ENCODE measurements at places on chromosomes 5 and 9. TPM values are rescaled to one million over a fixed set of nuclear protein-coding genes. Genes with fewer than 3 reads are reported as not detected.

Gene PCDHB11
- total RNA-seq = 5.4 TPM

Gene NRG2
- 4.7 TPM for total RNA-seq

Gene PRELID2
- total RNA-seq = 9.7 TPM

Gene PSD2
- 0.08 TPM for total RNA-seq

DNA sequence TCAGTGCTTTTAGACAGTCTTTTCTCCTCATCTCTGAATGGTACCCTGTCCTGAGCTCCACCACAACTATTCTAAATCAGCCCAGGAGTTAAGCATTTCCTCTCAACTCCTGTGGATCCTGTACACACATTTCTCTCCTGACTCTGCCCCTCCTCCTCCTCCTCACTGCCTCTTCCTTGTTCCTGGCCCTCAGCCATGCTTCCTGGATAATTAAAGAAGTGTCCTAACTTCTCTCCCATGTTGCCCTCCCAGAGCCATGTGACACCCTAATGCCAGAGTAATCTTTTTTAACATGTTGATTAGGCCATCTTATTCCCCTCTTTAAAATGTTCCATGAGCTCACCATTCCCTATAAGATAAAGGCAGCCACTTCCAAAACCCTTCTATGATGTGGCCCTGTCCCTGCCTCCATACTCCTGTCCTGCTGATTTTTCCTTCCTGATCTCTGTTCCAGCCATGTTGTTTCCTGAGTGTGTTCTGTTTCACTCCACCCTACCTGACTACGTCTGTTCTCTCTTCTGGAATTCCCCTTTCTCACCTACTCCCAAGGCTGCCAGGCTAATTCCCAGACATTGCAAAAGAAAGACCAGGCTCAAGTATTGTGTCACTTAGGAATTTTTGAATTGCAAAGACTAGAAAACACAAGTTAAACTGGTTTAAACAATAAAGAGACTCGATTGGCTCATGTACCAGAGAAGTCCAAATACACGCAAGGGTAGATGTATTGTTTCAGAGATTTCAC, 295.2 kb downstream of the MAST4 start:
- DNase-seq = no peak

- DNase-seq = no peak
Observed at GRCh38 chr5:6274846-6275543, 103.4 kb downstream of the MED10 start.

DNA sequence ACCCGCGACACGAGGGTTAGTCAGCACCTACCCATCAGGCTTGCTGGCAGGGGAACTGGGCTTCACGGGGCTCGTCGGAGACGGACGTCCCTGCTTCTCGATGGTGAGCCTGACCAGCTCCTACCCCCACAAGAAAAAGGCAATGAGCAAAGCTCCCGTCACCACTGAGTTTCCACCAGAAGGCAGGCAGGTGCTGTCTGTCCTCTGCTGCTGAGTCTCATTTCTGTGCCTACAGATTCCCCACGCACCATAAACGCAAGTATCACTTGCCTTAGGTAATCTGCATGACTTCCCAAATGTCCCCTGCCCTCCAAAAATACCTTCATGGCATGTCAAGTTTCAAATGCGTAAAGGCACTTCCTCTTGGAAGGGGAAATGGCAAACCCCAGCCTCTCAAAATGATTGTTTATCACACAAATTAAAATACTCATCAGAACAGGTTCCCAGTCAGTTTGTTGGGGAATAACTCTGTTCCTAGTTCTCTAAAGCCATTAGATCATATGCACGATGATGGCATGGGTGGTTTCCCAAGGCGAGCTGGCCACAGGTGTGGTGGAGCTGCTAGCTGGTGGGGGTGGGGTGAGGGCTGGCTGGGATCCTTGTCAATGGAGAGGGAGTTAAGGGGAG, 85.0 kb downstream of the PRRT1B start:
- DNase-seq = no peak

- no peak for DNase-seq
Observed at GRCh38 chr5:1973391-1974013, 90.8 kb upstream of the IRX4 start.

DNA sequence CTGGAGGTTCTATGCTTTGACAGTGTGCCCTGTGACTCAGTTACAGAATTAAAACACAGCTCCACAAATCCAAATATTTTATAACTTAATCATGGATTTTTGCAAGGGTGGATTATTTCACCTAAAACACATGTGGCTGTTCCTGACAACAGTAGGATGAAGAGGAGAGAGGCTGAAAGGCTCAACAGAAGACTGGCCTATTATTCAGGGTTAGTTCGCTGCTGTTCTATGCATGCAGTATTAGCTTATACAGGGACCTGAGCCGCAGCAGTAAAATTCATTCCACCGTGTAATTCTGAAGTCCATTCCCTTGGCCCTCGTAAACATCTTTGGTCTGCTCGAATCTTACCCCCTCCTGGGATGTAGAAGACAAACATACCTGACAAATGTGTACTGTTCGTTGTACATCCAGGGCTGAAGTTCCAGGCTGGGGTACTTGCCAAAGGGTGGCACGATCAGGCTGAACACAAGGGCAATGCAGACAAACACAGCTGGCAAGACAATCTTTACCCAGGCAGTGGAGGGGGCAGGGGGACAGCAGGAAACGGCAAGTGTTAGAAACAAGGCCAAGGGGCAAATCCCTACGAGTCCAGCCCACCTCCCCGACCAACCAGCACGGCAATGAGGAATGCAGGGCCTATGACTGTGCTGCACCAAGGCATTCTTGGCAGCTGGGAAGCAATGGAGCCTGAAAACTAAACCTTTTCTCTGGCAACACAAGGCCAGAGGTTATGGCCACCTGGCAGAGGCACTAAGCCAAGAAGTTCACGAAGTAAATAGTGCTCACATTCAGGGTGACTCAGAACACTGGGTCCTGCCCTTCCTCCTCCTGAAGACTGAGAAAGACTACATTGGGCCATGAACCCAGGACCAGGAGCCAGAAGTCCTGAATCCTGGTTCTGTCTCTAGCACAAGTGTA, 46.8 kb downstream of the NIPSNAP3B start:
- peak; percentile 86 for DNase-seq

- no peak for DNase-seq
Observed at GRCh38 chr9:78438211-78438610, 141.3 kb downstream of the PSAT1 start.

DNA sequence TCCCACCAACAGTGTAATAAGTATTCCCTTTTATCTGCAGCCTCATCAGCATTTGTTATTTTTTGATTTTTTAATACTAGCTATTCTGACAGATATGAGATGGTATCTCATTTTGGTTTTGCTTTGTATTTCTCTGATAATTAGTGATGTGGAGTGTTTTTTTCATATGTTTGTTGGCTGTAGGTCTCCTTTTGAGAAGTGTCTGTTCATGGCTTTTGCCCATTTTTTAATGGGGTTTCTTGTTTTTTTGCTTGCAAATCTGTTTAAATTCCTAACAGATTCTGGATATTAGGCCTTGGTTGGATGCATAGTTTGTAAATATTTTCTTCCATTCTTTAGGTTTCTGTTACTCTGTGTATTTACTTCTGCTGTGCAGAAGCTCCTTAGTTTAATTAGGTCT, 445.4 kb upstream of the DAB2 start:
- DNase-seq = no peak

GRCh38 chr5:158727136-158727535, 372.6 kb downstream of the EBF1 start:
- DNase-seq = no peak

- no peak for DNase-seq
Observed at GRCh38 chr5:102628441-102629175, 126.5 kb upstream of the PAM start.

GRCh38 chr5:67651180-67651579, 454.6 kb upstream of the CD180 start:
- DNase-seq = no peak

DNA sequence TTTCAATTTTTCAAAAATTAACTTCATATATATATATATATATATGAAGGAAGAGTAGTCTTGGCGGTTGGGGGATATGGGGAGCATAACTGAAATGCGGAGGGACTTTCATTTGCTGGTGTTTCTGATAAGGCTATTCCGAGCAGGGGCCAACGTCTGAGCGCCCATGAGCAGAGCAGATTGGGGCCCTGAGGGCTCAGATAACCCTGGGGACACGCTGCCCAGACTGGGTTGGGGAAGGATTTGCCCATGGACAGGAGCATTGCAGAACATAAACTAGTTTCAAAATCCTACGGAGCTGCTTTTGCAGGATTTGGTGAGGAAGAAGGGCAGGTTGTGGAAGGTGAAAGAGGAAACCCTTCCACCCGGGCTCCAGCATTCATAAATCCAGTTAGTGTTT, 240.2 kb downstream of the IRX1 start:
- no peak for DNase-seq

DNA sequence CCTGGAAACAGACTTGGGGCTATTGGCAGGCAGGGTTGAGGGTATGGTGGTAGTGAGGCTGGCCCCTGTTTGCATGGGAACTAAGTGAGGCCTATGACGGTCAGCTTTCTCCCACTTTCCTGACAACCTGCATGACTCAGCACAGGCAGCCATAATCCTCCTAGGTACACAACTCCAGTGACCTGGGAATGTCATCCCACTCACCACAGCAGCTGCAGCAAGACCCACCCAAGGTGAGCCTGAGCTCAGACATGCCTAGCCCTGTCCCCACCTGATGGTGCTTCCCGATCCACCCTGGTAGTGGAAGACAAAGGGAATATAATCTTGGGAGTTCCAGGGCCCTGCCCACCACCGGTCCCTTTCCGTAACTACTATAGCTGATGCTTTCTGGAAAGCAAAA, 178.7 kb downstream of the NDUFS4 start:
- DNase-seq = no peak

DNA sequence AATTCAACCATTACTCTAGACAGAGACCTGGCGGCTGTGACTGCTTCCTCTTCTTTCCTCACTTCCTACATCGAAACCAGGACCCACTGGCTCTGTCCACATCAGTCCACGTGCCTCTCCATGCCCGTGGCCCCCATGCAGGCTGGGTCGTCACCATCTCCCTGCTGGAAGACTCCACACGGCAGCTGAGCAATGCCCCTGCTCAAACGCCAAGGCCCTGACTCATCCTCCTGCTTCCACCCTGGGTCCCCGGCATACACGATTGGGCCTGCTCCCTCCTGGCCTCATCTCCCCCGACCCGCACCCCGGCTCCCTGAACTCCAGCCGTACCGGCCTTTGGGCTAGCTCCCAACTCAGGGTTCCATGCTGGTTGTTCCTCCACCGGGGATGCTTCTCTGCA, 67.2 kb upstream of the IER5L start:
- peak; percentile 34 for DNase-seq

DNA sequence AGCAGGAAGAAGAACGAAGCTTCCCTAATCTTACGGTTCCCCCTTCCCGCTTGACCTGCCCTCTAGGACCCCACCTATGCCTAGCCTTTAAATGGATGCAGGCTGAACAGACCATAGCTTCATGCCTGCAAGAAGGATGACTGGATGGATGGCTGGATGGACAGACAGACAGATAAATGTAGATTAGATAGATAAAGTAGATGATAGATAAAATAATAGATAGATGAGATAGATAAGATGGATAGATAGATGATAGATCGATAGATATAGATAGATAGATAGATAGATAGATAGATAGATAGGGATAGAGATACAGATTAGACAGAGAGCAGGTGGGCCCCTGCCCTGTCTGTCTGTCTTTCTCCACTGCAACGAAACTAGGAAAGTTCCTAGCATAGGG, 72.0 kb downstream of the GPR21 start:
- no peak for DNase-seq

DNA sequence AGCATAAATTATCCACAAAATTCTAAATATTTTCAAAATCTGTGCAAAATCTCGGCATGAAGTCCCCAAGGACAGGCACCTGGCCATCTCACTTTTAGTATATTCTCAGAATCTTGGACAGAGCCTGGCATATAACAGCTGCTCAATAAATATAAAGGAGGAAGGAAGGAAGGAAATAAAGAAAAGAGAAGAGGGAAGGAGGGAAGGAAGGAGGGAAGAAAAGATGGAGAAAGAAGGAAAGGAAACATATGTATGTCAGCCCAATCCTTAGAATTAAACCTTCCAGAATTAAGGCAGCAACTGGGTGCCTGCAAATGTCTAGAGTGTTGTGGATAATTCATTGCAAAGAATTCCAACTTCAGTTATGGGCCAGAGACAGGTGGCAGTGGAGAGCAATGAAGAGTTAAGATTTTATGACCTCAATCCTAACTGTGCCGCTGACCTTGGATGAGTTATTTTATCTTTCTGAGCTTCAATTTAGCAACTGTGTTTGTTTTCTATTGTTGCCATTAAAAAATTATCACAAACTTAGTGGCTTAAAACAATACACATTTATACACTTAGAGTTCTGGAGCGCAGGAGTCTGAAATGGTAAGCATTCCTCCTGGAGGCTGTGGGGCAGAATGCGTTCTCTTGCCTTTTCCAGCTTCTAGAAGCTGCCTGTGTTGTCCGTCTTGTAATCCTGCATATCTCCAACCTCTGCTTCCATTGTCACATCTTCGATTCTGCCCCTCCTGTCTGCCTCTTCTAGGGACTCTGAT, 200.9 kb upstream of the MSX2 start:
- no peak for DNase-seq

DNA sequence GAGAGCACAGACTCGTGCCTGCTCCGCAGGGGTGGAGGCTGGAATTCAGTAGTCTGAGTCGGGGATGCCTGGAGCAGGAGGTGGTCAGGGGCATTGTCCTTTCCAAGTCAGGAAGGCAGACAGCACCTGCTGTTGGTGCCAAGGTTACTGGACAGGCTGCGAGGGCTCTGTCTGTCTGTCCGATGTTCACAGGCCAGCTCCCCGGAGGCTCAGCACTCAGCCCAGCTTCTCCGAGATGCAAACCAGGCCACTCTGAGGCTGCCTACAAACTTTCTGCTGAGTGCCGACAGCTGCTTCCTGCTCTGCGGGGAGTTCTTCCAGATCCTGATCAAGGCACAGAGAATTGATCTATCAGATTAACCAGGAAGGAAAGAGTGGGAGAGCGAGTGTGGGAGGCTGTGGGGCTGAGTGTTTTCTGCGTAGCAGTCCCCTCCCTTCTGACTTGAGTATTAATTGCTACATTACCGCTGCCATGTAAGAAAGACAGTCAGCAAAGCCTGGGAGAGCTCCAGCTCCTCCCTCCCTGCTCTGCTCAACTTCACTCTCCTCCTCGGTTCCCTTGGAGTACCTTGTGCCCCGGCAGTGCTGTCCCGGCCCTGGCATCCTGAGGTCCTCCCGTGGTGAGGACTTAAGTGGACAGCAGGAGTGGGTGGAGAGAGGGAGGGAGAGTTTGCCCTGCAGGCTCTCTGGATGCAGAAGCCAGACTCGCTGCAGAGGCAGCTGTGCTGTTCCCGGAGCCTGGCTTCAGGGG, 36.0 kb downstream of the KCNMB1 start:
- DNase-seq = no peak

- no peak for DNase-seq
Observed at GRCh38 chr5:88827997-88828396, 55.0 kb downstream of the MEF2C start.

DNA sequence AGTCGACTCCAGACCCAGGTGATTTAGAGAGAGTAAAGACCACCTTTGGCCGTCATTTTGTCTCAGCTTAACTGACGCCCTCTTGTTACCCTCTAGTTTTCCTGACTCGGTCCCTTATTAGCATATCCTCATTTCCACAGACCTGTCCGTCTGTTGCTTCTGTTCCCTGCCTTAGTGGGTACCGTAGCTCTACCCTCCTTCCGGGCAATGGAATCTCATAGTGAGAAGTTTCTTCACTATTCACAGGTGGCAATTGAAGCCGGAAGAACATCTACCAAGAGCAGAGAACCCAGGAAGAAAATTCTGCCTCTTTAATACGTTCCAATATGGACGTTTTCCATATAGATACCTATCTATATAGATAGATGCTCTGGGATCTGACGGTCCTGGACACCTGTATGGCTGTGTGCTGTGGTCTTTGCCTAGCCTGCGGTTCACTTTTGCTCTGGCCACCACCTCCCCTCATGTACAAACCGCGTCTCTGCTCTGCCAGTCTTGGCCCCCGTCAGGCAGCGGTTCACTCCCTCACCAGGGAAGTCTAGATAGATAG, 652 bp upstream of the TMEM161B start:
- no peak for DNase-seq
